ENCODE measurements at places on chromosomes 7 and 10.

GRCh38 chr7:47631711-47632110 lies 49.8 kb upstream of the TNS3 start:
- no peak for DNase-seq

DNA sequence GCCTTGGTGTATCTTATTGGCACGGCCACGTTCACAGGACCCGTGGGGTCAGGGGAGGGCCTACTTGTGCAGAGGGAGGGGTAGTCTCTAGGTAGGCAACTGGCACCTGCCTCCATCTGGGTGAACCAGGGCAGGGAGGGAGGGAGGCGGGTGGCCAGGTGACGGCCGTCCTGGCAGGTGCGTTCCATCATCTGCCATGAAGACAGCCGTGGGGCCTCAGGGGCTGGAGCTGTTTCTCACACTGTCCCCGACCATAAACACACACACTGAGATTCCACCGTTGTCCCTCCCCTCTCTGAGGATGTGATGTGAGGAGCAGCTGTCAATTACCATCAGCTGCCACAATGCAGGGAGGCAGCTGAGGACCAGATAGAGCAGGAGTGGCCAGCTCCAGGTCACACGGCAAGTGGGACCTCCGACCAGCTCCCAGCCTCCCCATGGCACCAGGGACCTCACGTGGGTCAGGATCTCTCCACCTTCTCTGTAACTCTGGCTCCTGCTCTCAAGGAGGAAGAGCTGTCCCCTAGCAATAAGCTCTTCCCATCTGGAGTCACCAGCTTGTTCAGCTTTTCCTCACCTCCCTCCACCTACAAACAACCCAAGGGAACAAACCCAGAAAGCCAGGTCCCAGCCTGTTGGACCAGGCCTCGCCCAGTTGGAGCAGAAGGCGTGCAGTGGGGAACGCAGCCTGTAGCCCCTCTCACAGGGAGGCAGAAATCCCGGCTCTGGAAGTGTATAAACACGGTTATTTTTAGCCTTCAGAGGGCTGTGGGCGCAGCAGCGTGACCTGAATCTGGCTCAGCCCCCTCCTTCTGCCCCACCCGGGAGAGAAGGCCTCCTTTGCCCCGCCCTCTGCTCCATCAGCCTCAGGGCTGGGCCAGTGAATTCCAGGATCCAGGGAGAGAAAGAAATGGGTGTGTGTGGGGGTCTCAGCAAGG lies 33.1 kb downstream of the ZMIZ1 start:
- no peak for DNase-seq

GRCh38 chr7:72336382-72336631 lies 75.8 kb downstream of the CALN1 start:
- DNase-seq = no peak

DNA sequence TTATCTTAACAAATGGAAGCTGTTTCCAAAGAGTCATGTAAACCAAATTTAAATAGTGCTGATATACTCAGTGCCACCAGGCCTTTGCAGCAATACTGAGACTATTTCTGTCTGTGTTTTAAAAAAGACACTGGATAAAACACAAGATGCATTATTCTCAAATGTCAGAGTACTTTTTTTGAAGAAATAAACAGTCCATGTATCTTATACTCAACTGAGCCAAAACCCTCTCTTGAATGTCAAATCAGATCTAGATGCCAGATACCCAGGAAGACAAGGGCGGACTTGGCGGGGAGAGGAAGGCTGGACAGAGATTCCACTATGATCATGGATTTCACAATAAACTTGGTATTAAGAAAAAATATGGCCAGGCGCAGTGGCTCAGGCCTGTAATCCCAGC lies 127.6 kb downstream of the COBL start:
- DNase-seq = no peak

- no peak for DNase-seq
These were observed 23.5 kb downstream of the CH25H start for GRCh38 chr10:89183571-89183970.

DNA sequence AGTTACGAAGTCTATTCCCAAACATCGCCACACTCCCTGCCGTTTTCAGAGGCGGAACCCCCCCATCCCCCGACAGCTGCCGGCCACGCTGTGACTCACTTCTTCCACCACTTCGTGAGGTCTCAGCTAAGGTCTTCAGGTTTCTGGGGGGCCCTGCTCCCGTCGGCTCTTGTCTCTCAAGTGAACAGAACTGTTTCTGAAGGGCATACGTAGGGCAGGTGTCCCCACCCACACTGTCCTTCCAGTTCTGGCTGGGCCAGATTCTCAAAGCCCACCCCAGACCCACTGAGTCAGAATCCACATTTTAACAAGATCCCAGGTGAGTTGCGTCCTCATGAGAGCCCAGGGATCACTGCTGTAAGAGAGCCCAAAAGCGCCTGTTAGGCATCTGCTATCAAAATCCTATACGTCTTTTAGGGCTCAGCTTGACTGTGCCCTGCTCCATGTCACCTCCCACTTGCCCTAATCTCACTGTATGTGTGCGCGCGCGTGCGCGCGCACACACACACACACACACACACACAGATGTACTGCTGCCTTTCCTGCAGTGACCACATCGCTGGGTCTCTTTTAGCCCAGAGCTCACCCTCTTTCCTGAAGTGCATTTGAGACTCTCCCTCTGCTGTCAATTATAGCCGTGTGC lies 78.8 kb downstream of the PROSER2 start:
- DNase-seq = no peak

GRCh38 chr7:1321411-1322239 lies 89.0 kb downstream of the UNCX start:
- DNase-seq = no peak

- no peak for DNase-seq
These were observed 170.9 kb upstream of the CDK1 start for GRCh38 chr10:60607372-60607771.

DNA sequence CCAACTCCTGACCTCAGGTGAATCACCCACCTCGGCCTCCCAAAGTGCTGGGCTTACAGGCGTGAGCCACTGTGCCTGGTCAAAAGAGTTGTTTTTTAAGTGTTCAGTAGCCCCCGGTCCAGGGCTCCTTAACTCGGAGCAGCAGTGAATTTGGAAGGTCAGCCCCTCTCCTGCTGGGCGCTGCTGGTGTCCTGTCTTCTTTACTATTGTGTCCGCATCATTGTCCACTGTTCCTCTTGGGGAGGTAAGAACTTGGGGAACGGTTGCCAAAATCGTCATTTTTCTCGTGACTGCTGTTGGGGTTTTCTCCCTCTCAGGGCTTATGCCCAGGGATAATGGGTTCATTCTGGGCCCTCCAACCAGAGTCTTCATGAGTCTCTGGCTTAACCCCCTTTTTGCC lies 46.7 kb downstream of the CAMK1D start:
- no peak for DNase-seq

DNA sequence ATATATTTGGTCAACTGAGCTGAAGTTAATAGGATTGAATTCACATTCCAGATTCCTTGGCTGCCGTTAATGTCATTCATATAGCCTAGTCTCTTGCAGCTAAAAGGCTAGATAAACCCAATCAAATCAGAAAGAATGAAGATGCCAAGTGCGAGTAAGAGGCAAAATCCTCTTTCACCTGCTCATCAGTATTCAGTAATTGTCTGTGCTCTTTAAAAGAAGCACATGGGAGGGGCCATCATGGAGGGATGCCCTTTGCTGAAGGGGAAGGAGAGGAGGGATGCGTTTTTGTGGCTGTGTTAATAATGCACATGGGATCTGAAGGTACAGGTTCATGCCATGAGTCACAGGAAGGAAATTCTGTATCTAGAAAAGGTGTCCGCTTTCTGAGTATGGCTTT lies 232.2 kb downstream of the TMEM178B start:
- DNase-seq = no peak

- no peak for DNase-seq
These were observed 60.7 kb downstream of the LHPP start for GRCh38 chr10:124522131-124522932.

DNA sequence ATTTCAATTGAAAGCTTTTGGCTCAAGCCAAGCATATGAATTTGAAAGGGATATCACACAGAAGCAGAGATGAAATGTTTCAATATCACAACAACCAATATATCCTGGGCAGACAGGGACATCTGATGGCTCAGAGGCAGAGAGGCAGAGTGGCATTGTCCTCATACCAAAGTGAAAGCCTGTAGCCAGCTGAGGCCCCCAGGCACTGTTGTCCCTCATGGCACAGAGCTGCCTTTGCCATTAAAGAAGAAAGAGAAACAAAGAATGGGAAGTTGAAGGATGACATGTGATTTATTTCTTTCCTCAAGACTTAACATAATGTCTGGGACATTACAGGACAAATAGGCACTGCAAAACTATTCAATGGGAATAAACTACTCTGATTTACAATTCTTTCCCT lies 504.3 kb upstream of the PCDH15 start:
- no peak for DNase-seq

GRCh38 chr10:26336979-26337378 lies 101.2 kb upstream of the APBB1IP start:
- peak; percentile 57 for DNase-seq

GRCh38 chr7:45686441-45687184 lies 112.4 kb downstream of the ADCY1 start:
- no peak for DNase-seq

- no peak for DNase-seq
These were observed 5.2 kb downstream of the MARVELD1 start for GRCh38 chr10:97718659-97719142.

- DNase-seq = no peak
These were observed 3.6 kb downstream of the PDSS1 start for GRCh38 chr10:26700884-26701630.

DNA sequence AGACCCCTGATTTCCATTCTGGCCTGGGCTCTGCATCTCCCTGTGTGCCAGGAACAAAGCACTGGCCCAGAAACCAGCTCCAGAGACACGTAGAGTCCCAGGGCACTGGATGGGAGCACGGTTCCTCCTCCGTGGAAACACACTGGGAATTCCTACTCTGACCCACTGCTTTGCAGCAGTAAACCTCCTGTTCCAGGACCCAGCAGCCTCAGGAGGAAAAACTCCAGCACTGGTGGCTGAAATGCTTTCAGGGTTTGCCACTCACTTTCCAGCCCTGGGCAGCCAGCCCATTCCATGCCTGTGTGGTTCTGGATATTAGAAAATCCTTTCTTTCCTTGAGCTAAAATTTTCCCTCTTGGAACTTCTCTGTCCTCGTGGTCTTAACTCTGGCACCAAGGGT lies 58.0 kb downstream of the FAM171A1 start:
- no peak for DNase-seq

GRCh38 chr10:121183707-121184106 lies 332.5 kb downstream of the WDR11 start:
- DNase-seq = no peak

- no peak for DNase-seq
These were observed 29.8 kb downstream of the NRP1 start for GRCh38 chr10:33304423-33305225.

DNA sequence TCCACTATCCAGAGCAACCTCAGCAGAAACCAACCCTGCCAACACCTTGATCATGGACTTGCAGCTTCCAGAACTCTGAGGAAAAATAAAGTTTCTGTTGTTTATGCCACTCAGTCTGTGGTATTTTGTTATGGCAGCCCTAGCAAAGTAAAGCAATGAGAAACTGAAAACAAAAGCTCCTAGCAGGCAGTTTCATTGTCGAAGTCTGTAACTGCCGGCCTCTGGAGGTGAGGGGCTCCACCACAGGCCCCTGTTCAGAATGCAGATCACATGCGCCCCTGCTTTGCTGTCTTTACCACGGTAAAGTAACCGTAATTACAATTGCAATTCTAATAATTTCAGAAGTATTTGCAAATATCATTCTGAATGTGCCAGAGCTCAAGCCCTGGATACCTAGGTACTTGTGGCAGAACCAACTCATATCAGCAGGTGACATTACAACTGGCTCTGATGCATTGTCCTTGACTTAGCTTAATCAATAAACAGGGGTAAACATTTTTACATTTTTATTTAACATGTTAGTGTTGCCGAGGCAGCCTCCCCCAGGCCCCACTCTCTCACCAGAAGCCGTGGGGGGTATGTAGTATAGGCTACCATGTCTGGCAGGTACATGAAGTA lies 193.2 kb downstream of the ELMO1 start:
- DNase-seq = no peak

- DNase-seq = no peak
These were observed 203.3 kb downstream of the BUB3 start for GRCh38 chr10:123357421-123357930.

DNA sequence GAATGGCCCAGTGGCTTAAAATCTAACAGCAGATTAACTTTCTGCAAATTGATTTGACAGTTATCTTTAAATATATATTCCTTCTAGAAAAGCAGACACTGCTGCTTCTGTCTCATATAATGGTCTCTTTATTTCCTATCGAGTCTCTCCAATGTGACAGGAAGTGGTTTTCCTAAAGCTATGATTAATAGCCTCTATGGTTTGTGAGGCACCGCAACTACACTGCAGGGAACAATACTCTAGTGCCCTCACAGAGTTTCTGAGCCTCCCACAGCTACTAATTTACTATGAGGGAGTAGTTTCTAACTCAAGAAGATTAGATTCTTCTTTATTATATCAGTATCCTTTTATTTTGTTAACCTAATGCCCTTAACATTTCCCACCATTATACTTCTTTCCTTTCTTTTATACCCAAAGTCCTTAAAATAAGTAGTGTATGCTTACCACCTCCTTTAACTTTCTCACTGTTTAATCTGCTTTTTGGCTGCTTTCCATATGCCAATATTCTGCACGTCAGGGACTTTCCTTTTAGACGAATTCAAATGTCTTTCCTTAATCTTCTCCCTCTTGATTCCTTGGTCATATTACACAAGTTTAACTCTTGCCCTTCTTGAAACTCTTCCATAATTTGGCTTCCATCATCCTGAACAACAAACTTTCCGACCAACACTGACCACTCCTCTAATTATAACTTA lies 23.8 kb upstream of the AHR start:
- peak; percentile 60 for DNase-seq

DNA sequence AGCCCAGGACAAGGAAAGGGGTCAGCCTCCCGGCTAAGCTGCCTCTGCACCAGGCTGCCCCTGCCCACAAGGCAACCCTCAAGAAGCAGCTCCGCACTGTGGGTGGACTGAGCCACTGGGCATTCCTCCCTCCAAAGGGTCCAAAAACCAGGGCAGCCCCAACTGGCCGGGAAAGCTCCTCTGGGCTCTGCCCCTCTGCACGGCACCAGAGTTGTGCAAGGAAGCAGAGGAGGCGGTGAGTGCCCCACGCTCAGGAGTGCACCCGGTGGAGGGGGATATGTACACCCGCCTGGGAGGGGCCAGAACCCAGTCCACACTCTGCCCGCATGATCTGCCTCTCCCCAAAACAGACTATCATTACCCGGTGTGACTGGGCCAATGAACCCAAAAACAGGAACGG lies 43.8 kb downstream of the PTPRN2 start:
- DNase-seq = no peak

GRCh38 chr7:28726555-28726954 lies 231.6 kb downstream of the TRIL start:
- no peak for DNase-seq

- DNase-seq = no peak
These were observed 35.4 kb downstream of the MALSU1 start for GRCh38 chr7:23334482-23335056.

GRCh38 chr10:88136712-88137111 lies 273.3 kb downstream of the PTEN start:
- DNase-seq = no peak
